ENCODE measurements at places on chromosomes 3 and 15.

GRCh38 chr15:31383139-31383538, 56.5 kb downstream of the KLF13 start:
- DNase-seq = no peak

GRCh38 chr3:176274161-176274560, 923.1 kb downstream of the TBL1XR1 start:
- no peak for DNase-seq

DNA sequence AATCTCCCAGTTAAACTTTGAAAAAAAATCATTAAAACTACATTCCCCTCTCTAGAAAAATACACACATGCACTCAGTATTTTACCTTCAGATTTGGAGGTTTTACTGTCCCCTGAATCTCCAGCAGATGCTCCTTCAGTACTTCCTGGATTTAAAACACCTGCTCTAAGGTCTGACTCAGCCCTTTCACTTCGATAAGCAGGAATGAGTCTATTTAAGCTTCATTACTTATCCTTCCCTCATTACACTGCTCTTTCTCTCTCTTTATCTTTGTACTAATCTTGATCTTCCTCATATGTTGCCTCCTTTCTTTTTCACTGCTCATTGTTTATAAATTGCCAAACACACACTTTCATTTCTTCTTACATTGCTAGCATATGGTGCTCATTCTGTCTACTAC, 443.9 kb downstream of the DIPK2A start:
- no peak for DNase-seq

DNA sequence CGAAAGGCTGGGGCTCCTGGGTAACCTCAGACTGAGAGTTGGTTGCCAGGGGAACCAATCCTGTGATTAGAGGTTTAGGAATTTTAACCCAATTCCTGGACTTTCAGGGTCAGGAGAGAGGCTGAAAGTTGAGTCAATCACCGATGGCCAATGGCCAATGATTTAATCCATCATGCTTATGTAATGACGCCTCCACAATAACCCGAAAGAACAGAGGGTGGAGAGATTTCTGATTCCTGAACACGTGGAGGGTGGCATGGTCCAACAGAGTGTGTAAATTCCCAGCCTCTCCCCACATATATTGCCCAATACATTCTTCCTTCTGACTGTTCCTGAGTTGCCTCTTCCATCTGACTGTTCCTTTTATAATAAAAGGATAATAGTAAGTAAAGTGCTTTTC, 137.2 kb upstream of the CBLB start:
- DNase-seq = no peak

DNA sequence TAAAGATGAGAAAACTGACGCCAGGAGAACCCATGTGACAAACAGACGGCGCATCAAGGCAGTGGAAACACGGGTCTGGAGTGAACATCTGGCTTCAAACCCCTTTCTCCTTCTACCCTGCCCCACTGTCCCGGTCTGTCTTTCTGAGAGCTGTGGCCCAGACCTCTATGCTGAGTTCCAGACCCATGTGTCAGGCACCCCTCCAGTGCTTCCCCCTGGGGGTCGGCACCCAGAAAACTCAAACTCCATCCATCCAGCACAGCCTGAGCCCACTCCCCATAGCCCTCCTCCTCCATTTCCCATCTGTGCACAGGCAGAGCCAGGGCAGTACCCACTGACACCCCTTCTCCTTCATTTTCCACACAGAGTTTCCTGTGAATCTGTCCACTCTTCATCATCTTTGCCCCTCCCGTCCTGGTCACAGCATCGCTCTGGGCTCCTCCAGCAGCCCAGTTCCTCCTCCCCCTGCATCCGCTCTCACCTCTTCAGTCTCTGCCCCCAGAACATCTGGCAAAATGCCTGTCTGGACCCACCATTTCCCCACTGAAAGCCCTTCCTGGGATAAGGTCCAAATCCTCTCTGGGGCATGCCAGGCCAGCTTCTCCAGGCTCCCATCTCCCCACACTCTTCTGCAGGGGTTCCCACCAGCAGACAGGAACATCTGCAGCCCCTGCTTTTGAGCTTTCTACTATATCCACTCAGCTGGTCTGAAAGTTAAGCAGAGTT, 2.9 kb downstream of the FAM240A start:
- no peak for DNase-seq

- no peak for DNase-seq
Measured at GRCh38 chr3:124315215-124316033, 323.5 kb upstream of the ROPN1 start.

DNA sequence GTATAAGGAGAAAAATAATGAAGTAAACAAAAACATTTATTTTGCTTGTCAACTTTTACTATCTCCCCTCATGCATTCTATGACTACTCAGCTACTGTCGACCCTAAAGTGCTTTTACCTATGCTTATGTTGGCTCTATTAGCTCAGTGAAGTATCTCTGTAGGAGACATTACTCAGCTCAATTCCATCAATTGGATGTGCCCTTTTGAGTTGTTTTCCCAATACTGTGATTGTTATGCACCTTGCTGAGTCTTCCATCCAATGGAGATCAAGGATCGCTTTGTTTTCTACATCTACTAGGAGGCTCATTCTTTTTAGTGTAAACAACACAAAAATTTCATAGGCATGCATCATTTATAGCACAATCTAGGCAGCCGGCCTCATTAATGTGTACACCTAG, 403.8 kb upstream of the ARL6 start:
- no peak for DNase-seq

GRCh38 chr3:70702132-70702531, 389.7 kb upstream of the MDFIC2 start:
- DNase-seq = no peak

DNA sequence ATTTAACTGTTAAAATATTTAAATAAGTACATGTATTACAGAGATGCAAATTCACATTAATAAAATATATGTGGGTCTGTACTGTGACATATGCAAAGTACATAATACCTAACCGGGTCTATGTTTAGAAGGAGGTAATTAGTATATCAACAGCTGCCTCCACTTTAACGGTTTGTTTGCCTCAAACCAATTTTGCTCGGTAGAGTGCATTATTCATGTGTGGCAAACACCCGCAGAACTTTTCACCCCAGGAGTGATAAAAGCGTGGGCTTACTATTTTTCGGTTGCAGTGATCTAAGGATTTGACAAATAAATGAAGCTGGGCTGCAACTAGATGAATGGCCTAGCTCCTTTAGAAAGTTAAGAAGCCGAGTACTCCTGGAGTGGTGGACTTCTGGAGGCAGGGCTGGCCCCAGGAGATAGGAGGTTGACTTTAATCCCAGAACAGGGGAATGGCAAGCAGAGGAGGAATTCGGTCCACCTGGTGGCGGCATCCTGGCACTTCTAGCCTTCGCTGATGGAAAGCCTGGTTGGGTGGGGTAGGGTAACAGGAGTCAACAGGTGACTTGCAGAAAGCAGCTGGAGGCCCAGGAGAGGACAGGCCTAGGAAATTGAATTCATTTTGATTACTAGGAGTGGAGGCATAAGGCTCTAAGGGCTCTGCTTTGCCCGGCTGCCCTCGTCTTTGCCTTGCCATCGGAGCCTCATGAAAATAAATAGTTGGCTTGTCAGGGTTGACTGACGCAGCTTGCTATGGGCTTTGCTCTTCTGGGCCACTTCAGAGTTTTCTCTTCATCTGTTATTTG, 2.4 kb downstream of the SLCO3A1 start:
- DNase-seq = no peak

- no peak for DNase-seq
Measured at GRCh38 chr3:138899351-138899991, 47.5 kb downstream of the FOXL2 start.

GRCh38 chr3:7305561-7305960, 444.6 kb downstream of the GRM7 start:
- DNase-seq = no peak

GRCh38 chr15:40451527-40452158, 10.9 kb downstream of the BAHD1 start:
- DNase-seq = no peak

- no peak for DNase-seq
Measured at GRCh38 chr3:171776839-171777583, 33.3 kb downstream of the PLD1 start.

DNA sequence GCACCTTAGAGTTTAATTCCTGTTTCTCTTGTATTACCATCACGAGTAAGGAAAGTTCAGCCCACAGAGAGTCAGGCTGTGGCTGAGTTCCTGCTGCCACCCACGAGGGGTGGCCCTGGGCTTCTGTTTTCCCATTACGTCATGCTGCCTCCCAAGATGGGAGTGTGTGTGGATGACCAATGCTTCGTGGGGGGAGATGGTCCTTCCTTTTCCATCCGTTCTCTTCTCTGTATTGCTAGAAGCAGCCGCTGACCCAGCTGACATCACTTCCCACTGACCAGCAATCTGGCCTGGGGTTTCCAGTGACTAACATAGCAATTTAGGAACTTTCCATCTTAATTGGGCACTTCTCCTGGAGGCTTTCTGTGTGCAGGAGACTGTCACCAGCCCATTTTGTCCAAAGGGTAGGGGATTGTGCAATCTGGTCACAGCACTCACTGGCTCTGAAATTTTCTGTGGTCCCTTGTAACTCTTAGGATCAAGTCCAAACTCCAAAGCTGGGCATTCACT, 9.3 kb downstream of the IRAK2 start:
- no peak for DNase-seq

DNA sequence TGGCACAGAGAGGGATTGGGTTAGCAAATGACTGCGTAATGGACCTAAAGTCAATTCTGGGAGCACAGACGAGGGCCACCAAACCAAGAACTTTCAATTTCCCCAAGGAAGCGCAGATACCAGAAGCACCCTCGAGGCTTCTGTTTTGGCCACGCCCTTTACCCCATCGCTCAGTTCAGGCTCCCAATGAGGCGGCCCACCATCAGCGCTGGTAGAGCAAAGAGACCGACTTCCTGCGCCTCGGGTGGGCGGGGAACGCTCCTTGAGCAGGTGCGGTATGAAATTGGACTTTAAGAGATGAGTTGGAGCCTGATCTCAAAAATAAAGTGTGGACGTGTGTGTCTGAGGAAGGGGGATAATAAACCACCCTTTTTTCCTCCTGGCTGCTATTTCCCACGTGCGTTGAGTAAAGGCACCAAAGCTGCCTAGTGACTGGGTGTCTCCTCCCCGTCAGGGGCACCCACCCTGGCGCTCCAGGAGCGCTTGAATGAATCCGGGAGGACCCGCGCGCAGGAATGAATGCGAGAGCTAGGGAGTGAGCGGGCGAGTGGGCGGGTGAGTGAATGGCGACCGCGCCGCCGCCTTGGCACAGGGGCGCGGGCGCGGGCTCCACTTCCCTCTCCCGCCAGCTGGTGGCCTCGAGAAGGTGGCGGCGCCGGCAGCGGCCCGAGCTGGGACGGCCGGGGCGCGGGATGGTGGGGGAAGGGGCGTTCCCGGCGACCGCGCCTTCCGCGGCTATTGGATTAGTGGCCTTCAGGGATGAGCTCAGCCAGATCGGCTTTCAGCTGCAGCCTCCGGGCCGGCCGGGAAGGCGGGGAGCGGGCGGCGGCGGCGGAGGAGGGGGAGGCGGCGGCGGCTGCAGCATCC, at the start of gene SPSB4:
TSS of gene SPSB4 (plus strand) at position 772 of the 867 bp plus-strand sequence. CDS start 14,758 bp downstream, outside the sequence.
- DNase-seq = no peak

Data from activated naive CD4-positive, alpha-beta T cell (primary cell).